ENCODE measurements at places on chromosomes 11 and 22. TPM values are rescaled to one million over a fixed set of nuclear protein-coding genes. Genes with fewer than 3 reads are reported as not detected.

GRCh38 chr11:108221371-108221770 is 1.1 kb downstream of the NPAT start:
- no peak for DNase-seq

DNA sequence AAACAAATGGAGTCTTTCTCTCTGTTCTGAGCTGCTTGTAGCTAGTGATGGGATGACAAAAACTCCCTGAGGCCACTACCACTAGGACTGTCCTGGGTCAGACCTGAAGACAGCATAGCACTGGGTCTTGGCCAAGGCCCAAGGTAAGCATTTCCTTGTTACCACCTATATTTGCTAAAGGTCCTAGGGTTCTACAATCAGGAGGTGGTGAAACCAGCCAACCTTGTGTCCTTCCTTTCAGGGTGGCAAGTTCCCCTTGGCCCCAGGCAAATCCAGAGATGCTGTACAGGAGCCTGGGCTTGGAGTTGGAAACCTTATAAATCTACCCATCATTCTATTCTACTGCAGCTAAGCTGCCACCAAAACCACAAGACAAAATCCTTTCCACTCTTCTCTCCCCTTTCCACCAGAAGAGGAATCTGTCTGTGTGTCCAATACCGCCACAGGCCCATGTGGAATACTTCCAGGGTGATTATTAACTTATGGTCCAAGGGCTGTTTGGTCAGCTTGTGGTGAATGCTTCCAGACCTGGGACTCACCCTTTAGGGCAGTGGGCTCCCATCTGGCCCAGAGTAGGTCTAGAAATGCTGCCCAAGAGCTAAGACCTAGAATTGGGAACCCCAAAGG is 16.8 kb downstream of the SLC22A25 start:
- DNase-seq: no peak

Gene CHST1
- total RNA-seq: 0.53 TPM

Gene PHOX2A
- total RNA-seq: not detected

GRCh38 chr11:71563406-71563805 is 2.0 kb upstream of the KRTAP5-10 start:
- no peak for DNase-seq

- no peak for DNase-seq
Measured at GRCh38 chr11:120524536-120525085, 13.1 kb downstream of the GRIK4 start.

DNA sequence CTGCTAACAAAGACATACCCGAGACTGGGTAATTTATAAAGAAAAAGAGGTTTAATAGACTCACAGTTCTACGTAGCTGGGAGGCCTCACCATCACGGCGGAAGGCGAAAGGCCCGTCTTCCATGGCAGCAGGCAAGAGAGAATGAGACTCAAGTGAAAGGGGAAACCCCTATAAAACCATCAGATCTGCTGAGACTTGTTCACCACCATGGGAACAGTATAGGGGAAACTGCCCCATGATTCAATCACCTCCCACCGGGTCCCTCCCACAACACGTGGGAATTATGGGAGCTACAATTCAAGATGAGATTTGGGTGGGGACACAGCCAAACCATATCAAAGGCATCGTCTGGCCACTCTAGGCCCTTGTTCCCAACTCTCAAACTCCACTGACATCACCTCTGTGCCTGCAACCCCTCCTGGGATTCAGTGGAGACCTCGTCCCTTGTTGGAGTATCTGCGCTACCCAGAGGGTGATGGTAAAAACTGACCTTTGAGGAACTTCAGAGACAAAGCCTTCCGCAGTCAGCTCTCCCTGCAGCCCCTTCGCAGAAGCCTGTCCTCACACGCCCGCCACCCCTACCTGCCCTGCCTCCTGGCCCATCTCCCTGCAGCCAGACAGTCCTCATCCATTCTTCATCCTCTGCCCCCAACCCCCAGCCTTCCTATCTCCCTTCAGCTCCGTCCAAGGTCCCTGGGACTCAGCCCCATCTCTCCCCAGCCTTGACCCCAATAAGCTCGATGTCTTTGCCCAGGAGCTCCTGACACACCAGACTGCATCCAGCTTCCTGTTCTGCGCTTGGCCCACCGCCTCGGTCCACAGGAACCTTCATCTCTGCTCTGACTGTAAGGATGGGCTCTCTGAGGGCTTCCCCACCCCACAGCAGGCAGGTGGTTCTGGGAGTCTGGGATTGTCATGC is 15.8 kb downstream of the CCND1 start:
- no peak for DNase-seq

Gene C11orf21
- 1.3 TPM for total RNA-seq

DNA sequence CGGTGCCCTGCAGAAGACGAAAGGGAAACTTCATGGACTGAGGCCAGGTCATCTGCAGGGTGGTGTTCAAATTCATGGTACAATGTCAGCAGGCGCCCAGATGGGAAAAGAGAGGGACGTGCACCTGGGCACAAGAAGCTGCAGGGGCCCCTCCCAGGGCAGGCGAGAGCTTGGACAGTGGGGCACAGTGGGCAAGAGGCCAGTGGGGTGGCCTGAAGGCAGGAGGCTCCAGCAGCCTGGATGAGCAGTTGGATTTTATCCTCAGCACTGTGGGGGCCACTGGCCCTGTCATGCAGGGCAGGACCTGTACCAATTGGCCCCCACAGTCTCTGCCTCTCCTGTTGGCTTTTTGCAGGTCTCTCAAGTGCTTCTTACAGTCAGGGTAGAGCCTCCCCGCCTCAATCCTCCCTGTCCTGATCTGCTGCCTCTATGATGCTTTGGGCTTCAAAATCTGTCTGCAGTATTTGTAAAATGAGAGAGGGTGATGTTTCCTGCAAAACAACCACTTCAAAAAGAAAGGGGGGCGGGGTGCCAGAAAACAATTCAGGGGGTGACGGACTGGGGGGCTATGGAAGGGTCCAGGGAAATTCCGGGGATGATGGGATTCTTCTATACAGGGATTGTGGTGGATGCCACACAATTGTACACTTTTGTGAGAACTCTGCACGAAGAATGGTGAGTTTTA is 1.7 kb upstream of the BID start:
- no peak for DNase-seq

Gene CCT8L2
- not detected for total RNA-seq

- no peak for DNase-seq
Measured at GRCh38 chr22:17369439-17370025, at the start of gene CECR2. Gene CECR2, plus strand, starts transcription at chr22:17369460. Its CDS starts 324 bp downstream, at chr22:17369784.

- DNase-seq: no peak
Measured at GRCh38 chr22:23749841-23750301, 1.0 kb downstream of the ZNF70 start.

DNA sequence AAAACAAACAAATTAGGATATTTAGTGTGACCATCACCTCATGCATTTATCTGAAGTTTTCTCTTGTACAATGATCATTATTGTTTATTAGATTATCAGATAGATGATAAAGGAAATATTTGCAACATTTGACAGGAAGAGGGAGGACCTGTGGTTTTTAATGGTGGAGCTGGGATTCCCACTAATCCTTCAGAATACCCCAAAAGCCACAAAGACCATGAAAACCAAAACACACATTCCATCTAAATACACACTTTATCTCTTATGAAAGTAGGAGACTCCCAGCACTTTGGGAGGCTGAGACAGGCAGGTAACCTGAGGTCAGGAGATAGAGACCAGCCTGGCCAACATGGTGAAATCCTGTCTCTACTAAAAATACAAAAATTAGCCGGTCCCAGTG is 7.6 kb upstream of the NDUFV1 start:
- DNase-seq: no peak

DNA sequence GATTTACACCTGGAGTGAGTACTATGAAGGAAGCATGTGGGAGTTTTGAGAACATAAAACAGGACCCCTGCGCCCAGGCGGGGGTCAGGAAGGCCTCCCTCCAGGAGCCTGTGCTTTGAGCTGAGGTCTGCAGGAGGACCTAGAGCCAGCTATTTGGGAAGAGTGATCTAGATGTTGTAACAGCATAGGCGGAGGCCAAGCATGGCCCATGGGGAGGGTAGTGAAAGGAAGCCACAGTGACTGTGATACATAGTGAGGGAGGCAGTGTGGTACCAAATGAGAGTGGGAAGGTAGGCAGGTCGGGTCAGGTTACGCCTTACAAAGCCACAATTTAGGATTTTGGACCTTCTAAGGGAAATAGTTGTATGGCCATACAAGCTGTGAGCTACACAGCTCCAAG is 147.5 kb downstream of the PARVA start:
- no peak for DNase-seq

Data from Peyer's patch (tissue), 4 donors.